Germinal center (tissue), 1 donor: ENCODE measurements at places on chromosomes 2 and 18.
A peak's percentile ranks its signal among the peaks of the same experiment; 100 is the strongest.

DNA sequence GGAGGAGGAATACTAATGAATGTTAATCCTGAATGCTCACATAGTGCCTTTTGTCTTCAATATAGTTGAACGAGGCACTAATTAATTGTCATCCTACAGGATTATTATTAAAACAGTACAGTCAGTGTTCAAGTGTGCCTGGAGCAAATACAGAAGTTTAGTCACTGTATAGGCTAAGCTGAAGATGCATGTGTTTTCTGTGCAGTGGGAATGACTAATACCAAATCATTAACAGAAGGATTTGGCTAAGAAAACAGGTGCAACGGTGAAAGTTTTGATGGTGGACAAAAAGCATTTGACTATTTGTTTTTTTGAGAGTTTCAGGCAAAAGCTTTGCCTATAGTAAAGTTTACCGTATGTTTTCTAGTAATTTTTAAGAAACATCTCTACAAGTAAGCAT is 62.8 kb downstream of the DCC start:
- DNase-seq: no peak

DNA sequence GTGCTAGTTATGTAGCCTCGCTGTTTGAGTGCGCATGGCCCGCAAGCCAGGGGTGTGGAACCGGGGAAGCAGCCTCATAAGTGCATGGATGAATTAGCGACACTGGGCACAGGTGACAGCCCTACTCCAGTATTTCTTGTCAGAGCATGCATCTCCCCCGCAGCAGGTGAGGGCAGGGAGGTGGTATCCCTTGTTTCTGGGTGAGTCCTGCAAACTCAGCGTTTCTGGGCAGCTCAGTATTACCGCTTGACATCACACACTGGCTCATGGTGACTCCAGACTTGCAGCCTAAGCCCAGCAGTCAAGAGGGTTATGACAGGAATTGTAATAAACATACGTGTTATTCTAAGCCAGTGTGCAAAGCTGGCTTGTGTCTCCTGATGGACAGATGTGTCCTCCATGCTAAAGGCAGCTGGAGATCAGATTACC is 2.5 kb downstream of the CABLES1 start:
- DNase-seq: no peak

- no peak for DNase-seq
These were observed 93.4 kb upstream of the SIX2 start for GRCh38 chr2:45102579-45103117.

DNA sequence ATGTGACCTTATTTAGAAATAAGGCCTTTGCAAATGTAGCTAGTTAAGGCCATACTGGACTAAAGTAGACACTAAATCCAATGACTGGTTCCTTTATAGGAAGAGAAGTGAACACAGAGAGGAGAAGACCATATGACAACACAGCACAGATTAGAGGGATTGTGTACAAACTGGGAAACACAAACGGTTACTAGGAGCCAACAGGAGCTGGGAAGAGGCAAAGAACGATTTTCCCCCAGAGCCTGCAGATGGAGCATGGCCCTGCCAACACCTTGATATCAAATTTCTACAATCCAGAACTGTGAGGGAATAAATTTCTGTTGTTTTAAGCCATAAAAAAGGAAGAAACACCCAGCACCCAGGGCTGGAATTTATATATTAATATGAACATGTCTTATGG is 38.7 kb upstream of the COL5A2 start:
- DNase-seq: no peak

- no peak for DNase-seq
These were observed 175.7 kb downstream of the ETAA1 start for GRCh38 chr2:67572721-67573435.

DNA sequence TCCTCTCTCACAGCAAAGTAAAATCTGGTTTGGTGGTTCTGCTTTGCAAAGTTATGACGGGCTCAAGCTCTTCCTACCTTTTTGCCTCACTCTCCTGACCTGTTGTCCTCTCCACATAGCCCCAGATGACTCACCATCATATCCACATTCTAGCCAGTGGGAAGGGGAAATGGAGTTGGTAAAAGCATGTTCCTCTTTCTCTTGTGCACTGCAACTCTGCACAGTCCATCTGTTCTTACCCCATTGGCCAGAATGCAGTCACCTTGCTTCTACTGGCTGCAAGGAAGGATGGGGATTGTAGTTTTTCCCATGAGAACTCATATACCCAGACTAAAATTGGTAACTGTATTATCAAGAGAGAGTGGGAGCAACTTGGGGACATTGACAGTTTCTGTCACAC is 50.4 kb upstream of the SMIM21 start:
- DNase-seq: no peak

GRCh38 chr18:5196253-5197031 is 615 bp downstream of the AKAIN1 start:
- DNase-seq: no peak

DNA sequence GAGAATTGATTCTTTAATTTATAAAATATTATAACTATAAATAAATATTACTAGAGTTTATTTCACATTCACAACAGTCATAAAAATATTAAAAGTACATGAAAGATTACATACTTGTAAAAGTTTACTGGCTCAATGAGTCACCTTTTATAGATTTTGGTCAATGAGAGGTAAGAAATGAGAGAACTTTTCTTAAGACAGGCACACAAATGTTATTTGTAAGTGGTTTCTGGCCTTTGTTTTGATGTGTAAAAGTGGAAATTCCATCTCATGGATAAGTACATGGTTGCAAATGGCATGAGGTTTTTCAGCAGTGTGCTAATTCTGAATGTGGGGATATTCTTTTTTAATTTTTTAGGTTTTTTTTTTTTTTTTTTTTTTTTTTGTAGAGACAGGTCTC is 63.8 kb downstream of the TTC27 start:
- no peak for DNase-seq

DNA sequence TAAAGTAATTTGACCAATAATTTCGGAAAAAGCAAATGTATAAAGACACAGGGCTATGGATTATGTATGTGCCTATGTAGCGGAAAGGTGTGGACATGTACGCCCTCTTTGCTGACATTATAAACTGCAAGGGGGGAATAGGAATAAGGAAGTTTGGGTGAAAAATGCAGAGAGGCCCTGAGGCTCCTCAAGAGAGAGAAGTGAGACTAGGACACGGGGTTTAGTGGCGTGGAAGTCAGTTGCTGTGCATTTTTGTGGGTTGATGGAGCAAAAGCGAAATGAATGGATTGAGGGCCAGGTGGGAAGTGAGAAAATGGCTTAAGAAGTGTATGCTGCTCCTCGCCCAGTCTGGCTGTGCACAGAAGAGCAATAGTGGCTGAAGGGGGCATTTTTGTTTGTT is 96.2 kb upstream of the B3GNT7 start:
- DNase-seq: peak; percentile 62

DNA sequence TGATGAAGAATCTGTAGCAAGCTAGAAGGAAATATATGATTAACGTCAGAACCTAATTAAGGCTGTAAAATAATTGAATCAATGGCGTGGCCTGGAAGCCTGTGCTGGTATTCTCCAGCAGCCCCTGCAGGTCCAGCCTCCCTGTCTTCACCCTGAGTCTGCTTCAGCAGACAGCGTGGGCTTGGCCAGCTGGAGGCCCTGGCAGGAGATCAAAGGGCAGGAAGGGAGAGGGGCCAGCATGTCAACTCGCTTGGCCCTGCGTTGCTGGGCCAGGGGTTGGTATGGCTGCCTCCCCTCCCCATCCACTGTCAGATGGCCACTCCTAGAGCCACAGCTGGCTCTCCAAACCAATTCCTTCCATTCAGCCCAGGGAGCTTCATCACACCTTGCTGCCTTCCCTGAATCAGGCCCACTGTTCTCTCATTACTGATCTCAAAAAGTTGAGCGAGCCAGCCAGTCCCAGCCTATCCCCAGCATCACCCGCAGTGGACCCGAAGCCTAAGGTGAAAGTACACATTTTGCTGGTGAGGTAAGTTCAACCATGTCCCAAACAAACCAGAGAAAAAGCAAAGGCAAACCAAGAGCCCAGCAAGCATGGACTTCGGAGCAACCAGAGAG is 228.4 kb upstream of the AGAP1 start:
- no peak for DNase-seq

- DNase-seq: no peak
These were observed 12.1 kb upstream of the KDSR start for GRCh38 chr18:63378919-63379638.

DNA sequence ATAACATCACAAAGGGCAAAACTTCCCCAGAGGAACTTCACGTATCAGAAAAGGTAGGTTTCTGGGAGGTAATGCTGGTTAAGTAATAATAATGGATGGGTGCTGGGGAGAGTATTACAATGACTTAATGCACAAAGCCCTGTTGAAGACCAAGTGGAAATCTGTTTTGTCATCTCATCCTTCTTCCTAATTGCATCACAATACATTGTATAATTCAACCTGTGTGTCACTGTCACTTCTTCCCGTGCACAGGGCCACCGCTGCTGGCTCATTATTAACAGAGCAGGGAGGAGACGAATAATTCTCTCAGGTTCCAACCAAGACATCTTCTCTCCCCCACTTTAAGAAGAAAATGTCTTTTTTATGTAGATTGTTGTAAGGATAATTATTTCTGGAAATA is 290.9 kb downstream of the AGAP1 start:
- DNase-seq: no peak

DNA sequence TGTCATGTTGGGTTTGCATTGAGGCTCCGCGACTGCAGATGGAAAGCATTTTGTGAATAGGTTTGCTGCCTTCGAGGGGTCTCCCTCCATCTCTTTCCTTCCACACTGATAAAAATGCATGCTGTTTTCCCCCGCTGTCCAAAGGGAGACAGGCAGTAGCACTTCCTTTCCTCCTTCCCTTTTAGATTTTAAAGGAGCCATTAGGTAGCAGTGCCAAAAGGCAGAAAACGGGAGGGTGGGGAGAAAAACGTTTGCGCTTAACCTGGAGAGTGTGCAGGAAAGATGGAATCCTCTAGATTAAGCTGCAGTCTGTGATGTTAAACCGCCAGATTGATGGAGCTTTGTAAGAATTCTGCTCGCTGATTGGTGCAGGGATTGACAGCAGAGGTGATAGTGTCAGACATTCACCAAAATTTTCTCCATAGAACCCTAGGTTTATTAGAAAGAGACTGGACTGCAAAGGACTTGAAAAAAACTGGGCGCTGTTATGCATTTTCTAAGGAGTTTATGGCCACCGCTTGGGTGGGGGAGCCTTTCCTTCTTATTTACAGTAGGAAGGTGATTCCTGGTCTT is 688 bp downstream of the MAPRE2 start:
- peak; percentile 15 for DNase-seq

GRCh38 chr2:152465541-152465940 is 130.6 kb downstream of the FMNL2 start:
- DNase-seq: no peak

DNA sequence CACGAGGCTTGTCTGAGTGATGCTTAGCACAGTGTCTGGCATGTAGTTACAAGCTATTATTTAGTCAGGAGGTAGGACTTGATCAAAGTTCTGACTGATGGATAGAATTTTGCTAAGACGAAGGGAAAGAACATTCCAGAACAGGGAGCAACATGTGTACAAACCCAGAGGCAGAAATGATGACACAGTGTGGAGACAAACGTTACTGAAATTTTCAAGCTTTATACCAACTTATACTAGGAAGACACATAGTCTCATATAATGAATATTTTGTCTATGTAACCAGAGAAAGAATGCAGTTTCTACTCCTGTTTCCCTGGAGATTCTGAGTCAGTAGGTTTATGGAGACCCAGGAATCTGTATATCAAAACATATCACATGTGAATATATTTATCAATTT is 123.4 kb downstream of the FAM124B start:
- DNase-seq: no peak

GRCh38 chr18:60389314-60389713 is 16.7 kb upstream of the MC4R start:
- DNase-seq: no peak

- DNase-seq: no peak
These were observed 39.4 kb upstream of the ASB1 start for GRCh38 chr2:238387332-238387731.

DNA sequence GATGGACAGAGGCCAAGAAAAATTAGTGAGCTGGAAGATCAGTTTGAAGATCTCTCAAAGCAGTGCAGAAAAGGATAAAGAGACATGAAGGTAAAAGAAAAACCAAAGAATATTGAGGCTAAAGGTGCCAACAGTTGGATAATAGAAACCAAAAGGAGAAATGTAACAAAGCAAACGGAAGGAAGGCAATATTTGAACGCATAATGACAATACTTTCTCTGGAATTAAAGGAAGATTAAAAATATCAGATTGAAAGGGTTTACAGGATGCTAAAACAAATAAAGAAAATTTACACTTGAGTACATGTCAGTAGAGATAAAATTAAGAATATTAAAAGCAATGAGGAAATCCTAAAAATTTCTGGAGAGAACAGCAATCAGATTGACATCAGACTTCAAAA is 125.9 kb upstream of the SEC11C start:
- no peak for DNase-seq

GRCh38 chr2:95039363-95039762 is 13.9 kb downstream of the MAL start:
- no peak for DNase-seq

- DNase-seq: no peak
These were observed 67.0 kb downstream of the ZNF521 start for GRCh38 chr18:25284861-25285550.

DNA sequence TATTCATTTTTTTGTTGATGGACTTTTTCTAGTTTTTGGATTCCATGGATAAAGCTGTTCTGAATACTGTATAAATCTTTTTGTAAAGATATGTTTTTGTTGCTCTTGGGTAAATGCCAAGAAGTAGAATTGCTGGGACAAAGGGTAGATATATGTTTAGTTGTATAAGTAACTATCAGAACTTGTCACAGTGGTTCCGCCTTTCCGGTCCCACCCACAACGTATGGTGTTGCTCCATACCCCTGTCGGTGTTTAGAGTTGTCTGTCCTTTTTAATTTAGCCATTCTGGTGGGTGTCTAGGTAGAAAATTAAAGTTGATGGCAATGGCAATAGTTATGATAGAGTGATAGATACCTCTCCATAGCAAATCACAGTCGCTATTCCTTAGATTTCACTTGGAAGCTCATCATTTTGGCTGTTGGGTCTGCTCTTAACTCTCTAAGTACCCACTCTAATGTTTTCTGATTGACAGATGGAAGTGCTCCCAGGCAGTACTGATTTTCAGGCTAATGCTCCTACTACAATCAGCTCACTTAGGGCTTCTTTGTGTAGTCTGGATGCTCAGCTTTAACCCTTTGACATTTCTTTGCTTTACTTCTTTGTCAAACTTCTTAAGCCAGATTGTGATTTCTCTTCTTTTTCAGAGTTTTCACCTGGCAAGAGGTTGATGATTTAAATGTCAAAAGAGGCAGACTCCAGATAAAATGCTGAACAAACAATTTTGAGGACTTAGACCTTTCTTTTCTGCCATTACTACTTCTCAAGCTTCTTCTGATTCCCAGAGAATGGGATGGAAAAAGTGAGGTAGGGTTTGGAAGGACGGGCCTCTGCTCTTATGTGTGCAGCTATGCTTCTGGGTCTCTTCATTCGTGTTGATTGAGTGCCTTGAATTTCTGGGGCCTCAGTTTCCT is 156.4 kb downstream of the AQP4 start:
- DNase-seq: no peak
